GM12878 (cell line): ENCODE measurements at places on chromosomes 2 and 18.

- DNase-seq: no peak
Observed at GRCh38 chr18:74315464-74316256, at the start of gene C18orf63. Gene C18orf63, plus strand, starts transcription at chr18:74315839. Its CDS starts 2,027 bp downstream, at chr18:74317866.

DNA sequence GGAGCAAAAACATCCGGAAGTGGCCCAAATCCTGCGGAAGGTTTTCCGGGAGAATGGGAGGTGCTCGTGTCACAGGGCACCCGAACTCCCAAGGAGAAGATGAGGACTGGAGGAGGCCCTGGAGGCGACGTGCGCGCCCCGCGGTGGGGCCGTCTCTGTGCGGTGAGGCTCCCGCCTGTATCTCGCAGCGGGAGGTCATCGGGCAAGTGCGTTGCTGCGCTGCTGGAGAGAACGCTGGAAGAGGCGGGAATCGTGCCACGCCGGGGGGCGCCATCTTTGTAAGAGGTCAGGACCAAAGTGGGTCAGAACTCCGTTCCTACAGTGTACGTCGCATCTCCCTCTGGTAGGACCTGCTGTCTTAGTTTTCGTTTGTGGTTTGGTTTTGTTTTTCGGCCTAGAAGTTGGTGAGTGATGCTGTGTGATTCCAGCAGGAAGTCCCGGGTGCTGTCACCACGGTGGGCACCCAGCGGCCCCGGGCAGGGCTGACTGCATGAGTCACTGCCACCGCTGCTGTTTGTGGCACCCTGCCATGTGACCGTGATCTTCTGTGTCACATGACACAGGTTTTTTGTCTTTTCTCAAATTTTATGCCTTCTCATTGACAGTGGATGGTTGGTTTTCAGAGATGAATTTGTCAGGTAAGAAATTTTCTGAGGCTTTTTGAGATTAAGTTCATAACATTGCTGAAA is 21.5 kb upstream of the ATP9B start:
- DNase-seq: no peak

GRCh38 chr2:178949584-178949983 is 100.4 kb downstream of the CCDC141 start:
- no peak for DNase-seq

GRCh38 chr18:9416563-9417072 is 58.7 kb upstream of the RALBP1 start:
- DNase-seq: no peak

- DNase-seq: no peak
Observed at GRCh38 chr2:160509016-160509415, 15.4 kb upstream of the RBMS1 start.

DNA sequence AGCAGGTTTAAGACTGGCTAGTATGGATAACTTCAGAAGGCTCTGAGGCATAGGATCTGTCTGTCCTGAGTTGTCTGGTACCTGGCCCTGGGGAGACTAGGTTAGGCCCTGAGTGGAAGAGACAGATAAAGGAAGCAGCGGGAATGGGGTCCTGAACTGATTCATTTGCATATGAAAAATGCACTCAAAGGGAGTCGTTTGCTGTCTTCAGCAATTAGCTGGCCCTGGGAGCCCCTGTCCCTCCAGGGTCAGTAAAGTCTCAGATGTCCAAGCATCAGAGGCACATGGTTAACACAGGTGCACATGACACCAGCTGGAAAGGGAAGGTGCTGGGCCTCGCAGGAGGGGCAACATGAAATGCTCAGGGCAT is 172.4 kb downstream of the ACOXL start:
- no peak for DNase-seq

DNA sequence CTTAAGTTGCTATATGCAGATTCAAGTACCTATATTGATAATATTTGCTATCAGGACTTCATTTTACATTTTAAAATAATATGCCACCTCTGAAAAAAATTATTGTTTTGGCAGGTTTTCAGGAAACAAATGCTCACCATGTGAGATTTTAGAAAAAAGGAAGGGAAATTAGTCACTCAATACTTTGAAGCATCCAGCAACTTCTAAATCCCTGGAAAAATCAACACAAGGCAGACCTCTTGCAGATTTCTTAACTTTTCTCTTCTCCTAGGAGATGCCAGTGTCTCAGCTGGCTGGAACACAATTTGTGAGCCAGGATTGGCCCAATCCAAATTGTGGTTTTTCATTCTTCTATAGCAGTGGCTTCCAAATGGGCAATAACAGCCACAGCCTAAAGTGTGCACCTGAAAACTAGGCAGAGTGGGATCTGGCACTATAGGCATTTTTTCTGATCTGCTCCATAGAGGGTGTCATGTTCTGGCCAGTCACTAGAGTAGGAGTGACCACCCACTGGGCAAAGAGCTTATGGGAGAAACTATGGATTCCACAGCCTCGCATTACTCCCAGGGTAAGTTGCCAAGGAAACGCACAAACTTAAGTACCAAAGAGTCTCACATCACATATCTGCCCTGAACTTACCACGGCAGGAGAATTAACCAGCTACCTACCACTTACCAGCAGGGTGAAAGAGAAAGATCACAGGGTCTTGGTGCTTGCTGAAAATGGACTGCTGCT is 28.1 kb upstream of the THOC1 start:
- DNase-seq: no peak

DNA sequence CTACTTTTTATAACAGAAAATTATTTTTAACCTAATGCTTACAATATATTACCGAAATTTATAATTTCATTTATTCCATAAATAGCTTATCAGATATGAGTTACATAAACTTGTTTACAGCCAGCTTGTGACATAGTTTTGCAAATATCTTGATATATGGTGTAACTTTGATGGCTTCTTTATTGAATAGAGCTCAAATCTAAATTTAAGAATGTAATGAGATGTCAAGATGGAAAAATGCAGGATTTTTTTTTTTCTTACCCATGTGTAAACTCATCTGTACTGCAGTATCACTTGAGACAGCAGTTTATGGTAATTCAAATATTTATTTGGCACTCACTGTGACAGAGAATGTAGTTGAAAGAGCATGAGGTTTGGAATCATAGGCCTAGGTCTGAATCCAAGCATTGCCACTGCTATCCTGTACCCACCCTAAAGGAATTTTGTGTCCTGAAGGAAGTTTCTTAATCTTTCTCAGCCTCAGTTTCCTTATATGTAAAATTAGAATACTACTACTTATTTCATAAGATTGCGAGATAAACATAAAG is 3.8 kb downstream of the CREB1 start:
- no peak for DNase-seq

- DNase-seq: no peak
Observed at GRCh38 chr2:216776066-216776850, 80.9 kb upstream of the IGFBP5 start.

- no peak for DNase-seq
Observed at GRCh38 chr2:203656522-203657287, 49.7 kb upstream of the CD28 start.

DNA sequence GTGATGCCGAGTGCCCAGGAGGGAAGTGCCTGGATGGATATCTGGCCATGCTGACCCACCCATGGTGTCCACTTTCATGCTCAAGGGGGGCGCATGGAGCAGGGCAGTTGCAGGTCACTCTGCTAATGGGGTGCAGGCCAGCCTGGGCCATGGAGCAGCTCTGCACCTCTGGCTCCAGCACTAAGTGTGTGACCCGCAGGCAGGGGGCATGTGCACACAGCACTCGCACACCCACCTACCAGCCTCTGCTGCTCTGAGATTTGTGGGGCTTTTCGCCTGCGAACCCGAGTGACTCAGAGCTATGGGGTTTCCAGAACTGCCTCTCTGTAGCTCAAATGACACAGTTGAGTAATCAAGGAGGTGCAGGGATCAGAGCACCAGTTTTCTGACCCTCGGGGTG is 66.2 kb downstream of the CYP26B1 start:
- no peak for DNase-seq

DNA sequence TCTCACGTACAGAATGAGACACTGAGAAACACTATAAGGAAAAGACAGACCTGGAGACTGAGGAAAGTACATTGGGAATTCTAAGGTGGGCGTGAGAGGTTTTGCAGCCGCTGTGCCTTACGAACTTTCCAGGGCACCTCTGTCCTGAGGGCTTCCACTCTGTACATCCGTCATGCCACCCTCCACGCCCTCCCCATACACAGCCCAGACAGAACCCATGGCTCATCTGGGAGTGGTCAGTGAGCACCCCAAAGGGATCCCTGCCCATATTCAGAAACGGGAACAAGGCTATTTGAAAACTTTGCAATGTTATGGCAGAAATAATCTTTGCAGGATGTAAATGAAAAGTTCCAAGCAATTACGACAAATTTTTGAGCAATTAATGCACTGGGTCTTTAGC is 95.4 kb upstream of the ZNF532 start:
- DNase-seq: no peak

GRCh38 chr2:144659731-144660275 is 139.9 kb upstream of the ZEB2 start:
- DNase-seq: no peak

GRCh38 chr2:177164131-177164530 is 48.5 kb upstream of the HNRNPA3 start:
- no peak for DNase-seq

GRCh38 chr2:40004336-40004735 is 225.3 kb upstream of the THUMPD2 start:
- DNase-seq: no peak

DNA sequence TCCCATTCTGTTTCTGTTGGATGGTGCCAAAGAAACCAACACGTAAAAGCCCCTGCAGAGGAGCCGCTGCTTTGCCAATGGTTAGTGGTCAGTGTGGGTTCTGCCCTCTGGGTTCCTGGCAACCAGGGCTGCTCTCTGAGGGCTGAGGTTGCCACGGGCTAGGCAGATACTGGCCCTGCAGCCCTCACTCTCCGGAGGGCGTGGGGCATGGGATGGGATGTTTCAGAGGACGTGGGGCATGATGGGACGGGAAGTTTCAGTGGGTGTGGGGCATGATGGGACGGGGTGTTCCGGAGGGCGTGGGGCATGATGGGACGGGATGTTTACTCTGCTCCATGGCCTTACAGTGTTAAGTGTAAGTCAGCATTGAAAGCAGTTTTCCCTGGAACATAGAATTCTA is 34.2 kb downstream of the ADI1 start:
- no peak for DNase-seq

DNA sequence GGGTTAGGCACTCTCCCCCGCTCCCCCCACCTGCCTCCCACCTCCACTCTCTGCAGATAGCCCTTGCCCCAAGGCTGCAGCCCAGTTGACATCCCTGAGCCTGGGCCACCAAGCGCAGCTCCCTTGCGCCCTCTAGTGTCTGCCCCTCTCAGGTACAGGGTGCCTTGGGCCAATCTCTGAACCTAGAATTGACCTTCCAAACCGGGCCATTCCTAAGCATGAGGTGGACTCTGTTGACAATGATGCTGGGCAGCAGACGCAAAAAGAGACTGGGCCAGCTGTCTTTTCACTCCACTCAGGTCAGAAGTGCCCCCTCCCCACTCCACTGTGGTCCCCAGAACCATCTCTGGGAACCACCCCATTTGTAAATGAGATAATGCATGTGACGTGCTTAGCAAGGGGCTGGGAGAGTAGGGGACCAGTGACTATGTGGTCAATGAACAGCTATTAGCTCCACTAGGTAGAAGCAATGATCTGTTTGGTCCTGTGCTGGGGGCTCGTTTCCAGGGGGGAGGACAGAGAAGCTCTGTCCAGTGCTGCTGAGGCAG is 43.3 kb upstream of the PLB1 start:
- no peak for DNase-seq
